DMS 273 treated with DMSO at 0.1 percent for 48 hours (cell line): ENCODE measurements at places on chromosomes 3 and 15.

GRCh38 chr3:16069149-16069922 lies 105.1 kb upstream of the GALNT15 start:
- no peak for DNase-seq

- DNase-seq, result no peak
These were observed 88.5 kb upstream of the PFN2 start for GRCh38 chr3:150059241-150059640.

DNA sequence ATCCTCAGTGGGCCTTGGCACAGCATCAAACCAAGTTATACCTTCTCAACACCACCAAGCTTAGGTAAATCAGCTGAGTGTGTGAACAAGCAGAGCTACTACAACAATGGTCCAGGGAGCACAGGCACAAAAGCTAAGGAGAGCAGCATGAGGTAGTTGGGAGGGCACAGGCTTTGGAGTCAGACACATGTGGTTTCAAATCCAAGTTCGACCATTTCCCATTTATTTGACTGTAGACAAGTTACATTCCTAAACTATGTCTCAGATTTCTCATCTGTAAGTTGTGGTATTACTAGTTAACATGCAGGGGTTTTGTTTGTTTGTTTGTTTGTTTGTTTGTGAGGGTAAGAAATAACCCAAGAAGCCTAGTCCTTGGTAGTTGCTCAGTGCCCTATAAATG lies 46.9 kb downstream of the MLH1 start:
- DNase-seq, result no peak

DNA sequence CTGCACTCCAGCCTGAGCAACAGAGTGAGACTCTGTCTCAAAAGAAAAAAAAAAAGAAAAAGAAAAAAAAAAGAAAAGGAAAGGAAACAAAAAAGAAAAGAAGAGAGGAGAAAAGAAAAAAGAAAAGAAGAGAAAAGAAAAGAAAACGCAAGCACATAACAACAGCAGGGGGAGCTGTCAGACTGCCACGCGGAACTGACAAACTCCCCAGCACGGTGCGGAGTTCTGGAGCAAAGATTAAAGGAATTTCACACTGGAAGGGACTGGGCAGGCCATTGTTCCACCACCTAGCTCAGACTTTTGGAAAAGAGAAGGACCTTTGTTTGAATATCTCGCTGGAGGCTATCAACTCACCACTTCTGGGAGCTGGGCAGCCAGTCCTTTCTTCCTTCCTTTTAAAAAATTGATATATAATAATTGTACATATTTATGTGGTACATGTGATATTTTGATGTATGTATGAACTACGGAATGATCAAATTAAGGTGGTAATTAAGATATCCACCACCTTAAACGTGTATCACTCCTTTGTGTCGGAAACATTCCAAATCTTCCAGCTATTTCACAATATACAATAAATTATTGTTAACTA lies 40.5 kb downstream of the DPPA2 start:
- peak; percentile 7 for DNase-seq

DNA sequence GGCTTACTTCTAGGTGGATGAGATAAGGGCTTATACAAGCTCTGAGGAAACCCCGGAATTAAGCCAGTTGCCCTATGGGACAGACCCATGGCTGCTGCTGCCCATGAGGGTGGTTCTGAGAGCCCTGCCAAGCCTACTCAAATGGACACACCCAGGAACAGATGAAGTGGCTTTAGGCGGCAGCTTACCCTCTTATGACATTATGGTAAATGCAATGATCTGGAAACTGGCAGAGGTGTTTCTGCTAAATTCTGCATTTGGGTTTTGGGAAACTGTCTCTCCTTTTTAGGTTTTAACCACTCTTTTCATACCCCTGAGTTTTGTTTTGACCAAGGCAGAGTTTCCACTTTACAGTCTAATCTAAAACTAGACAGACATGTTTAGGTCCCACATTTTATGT lies 9.0 kb upstream of the ZBED2 start:
- no peak for DNase-seq

DNA sequence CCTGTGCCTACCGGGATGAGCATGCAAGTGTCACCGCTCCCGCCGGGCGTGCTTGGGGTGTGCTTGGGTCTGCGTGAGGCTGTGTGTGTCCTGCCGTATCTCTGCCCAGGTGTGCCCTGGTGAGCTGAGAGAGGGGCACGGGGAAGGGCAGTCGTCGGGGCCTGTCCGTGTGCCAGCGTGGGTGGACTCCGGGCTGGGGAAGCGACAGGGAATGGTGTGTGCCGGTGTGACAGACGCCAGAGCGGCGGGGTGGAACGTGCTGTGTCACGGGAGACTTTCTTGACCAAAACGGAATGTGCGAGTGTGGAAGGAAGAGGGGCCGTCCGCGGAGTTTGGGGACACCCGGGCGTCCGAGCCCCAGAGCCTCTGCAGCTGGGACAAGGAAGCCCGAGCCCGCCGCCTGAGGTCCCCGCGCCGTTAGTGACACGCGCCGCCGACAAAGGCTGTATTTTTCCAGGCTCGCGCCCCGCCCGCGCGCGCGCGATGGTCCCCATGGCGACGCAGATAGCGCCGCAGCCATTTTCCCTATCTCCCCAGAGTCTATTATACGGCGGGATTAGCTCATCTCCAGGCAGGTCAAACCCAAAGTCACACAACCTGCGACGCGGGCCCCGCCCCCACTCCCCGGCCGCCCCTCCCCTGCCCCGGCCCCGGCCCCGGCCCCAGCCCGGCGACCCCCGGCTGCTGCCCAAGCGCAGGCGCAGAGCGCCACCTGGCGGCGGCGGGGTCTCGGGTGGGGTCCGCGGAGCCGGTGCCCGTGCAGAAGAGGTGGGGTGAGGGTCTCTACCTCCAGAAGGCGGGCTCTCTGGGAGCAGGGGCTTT lies 4.5 kb upstream of the GATA2 start:
- DNase-seq, result peak; percentile 39

GRCh38 chr3:195079636-195080035 lies 191.3 kb downstream of the XXYLT1 start:
- no peak for DNase-seq

- DNase-seq, result no peak
These were observed 184.0 kb downstream of the EBLN2 start for GRCh38 chr3:73245459-73245858.

- no peak for DNase-seq
These were observed 267.9 kb upstream of the THBS1 start for GRCh38 chr15:39312984-39313383.

DNA sequence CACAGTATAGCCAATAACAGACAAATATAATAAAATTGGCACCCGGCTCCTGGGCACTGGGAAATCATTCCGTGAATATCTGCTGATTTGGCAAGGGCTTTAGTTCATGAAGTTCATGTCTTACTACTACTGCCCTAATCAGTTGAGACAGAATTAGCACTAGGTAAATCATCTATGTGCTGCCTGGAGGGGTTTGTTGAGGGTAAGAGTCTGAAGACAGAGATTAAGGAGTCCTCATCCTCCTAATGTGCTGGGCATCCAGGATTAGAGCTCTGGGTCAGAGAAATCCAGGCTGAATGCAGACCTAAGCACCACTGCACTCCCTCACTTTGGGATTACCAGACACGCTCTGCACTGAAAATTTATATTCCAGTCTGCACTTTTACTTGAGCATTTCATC lies 2.0 kb downstream of the SAMD7 start:
- no peak for DNase-seq

- no peak for DNase-seq
These were observed 162.3 kb downstream of the TUSC7 start for GRCh38 chr3:116871905-116872304.

DNA sequence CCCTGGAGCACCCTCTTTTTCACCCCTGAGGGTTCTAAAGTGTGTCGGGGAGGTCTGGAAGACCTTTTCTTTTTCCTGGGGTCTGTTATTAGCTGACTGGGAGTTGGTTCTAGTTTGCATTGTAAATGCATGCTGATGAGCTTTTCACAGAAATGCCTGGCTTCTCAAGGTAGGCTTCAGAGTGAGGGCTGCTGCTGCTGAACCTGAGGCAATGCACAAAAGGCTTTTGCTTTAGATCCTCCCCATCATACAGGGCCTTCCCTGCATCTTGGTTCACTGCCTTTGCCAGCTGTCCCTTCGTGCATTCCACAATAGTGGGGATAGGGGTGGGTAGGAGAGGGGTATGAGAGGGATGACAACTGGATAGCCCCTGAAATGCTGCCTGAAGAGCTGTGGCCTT lies 46.6 kb downstream of the FAH start:
- DNase-seq, result no peak

GRCh38 chr3:3998140-3998922 lies 199.1 kb downstream of the LRRN1 start:
- no peak for DNase-seq

DNA sequence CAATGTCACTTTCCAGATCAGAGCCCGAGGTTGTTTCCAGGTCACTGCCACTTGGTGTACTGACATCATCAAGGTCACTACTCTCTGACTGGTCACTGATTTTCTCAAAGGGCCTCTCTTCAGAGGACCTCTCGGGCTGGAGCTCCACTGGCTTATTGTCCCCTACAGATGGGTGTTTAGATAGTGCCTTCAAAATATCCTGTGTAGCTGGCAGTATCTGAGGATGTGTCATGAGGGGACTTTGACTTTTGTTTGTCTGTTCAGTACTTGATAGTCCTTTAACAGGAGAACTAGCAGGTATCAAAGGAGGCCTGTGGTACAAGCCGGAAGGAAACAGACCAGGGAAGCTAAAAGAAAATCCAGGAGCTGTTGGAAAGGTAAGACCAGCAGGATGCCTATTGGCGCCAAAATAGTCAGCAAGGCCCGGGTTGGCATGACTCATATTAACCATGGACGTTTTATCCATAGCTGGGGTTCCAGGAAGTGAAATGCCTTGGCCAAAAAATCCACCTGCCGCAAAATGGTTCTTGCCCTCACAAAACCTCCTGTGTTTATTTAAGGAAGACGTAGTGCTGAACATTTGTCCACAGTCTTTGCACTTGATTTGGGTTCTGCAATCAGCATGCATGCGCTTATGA lies 547.3 kb downstream of the MECOM start:
- DNase-seq, result no peak
